ENCODE measurements at places on chromosomes 4 and X.

GRCh38 chrX:40844471-40844870, 109.1 kb upstream of the MED14 start:
- peak; percentile 10 for DNase-seq

DNA sequence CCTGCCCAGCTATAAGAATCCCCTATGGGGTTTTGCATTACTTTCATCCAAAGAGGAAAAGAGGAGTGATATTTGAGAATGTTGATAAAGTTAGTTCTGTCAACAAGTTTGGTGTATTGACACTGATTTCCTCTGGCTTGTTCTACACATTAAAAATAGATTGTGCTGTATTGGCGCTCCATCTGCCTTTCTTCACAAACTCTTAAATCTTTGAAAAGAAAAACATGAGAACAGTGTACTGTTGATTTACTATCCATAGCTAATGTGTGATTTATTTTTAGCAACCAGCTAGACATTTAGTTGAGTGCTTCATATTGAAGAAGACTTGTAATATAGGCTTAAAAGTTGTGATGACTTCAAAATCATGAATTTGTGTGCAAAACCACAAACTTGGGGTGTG, 261.2 kb upstream of the ANKRD50 start:
- DNase-seq: no peak

DNA sequence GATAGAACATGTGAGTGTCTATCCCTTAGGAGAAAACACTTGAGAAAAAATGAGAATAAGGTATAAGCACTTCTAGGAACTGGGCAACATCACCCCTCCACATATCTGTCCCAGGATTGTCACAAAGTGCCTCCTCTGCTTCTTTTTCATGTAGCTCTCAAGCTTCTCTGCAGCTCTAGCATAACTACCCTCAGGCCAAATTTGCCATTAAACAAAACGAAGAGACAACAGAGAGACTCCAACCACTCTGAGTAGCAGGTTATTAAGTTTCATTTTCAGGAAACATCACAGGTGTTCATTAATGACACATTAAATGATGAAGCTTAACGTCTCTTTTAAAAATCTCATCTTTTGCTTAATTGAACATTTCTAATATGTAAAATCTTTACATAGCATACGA, 580.0 kb downstream of the GALNTL6 start:
- DNase-seq: no peak

GRCh38 chr4:187171706-187172339, 448.2 kb upstream of the FAT1 start:
- no peak for DNase-seq

- peak; percentile 57 for DNase-seq
Observed at GRCh38 chrX:8345473-8345872, 119.2 kb upstream of the VCX3B start.

GRCh38 chr4:186759990-186760389, 36.3 kb upstream of the FAT1 start:
- DNase-seq: no peak

DNA sequence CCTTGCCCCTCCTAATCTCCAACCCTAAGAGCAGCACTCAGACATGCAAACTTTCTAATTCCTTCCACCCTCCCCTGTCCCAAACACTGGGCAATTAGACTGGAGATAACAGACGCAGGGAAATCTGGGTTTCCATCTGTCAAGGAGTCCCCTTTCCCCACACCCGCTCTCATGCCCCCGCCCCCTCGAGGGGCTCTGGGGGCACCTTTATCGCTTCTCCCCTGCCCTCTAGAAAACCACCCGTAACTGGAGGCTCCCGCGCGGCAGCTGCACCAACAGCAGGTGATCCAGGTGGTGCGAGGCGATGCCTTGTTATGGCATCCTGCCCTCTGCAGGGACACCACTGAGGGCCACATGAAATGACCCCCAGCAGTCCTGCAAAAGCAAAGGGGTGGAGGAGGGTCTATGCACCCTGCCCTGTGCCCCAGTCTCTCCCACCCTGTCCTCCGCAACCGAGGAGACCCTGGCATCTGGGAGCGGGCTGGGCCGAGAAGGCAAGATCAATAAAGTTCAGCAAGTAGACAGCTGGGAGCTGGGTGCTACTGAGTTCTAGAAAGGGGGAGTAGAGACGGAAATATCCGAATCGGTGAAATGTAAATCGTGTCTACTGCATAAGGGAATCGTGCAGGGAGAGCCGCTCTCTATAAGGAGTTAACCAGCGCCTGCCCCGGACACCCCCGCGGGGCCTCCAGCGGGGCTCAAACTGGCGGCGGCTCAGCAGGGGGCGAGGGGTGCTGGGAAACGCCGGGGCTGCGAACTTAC, 1.6 kb downstream of the KCTD8 start:
- no peak for DNase-seq

Data from A172 (cell line).